ENCODE measurements at places on chromosomes 12 and 14. TPM values are rescaled to one million over a fixed set of nuclear protein-coding genes. Genes with fewer than 3 reads are reported as not detected.
A peak's percentile ranks its signal among the peaks of the same experiment; 100 is the strongest.

KLRK1 gene
- total RNA-seq: not detected

DNA sequence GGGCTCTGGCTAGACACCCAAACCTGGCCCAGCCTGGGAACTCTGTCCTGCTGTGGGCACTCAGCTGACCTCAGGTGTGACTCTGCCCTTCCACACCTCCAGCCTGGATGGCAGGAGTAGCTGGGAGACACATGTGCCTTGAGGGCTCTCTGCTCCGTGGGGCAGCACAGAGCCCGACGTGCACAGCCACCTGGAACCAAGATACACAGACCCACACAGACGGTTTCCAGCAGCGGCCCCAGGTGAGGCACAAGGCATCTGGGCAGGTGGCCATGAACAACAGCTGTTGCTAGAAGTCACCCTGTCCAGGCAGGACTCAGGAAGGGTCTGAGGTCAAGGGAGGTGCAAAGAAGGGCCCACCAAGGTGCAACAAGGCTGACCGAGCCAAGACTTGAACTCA lies 5.9 kb downstream of the DEGS2 start:
- no peak for DNase-seq

DNA sequence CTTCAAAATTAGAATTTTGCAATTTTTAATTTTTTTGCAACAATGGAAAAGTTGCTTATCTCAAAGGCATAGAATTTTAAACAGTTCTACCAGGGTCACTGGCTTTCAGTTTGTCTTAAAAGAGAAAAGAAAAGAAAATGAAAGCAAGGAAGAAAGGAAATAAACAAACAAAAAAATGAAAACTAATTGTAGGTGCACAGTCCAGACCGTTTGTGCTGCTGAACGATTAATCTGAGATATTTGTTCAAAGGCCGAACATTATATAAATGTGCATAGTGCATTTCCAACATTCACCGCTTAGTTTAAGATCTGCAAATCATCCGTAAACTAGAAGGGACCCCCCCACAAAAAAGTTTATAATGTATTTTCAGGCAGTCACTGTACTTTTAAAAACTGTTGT lies 5.5 kb upstream of the OTX2 start:
- no peak for DNase-seq

GRCh38 chr12:86950444-86950843 lies 694.3 kb upstream of the MGAT4C start:
- DNase-seq: peak; percentile 14

CEBPE gene
- not detected for total RNA-seq

DNA sequence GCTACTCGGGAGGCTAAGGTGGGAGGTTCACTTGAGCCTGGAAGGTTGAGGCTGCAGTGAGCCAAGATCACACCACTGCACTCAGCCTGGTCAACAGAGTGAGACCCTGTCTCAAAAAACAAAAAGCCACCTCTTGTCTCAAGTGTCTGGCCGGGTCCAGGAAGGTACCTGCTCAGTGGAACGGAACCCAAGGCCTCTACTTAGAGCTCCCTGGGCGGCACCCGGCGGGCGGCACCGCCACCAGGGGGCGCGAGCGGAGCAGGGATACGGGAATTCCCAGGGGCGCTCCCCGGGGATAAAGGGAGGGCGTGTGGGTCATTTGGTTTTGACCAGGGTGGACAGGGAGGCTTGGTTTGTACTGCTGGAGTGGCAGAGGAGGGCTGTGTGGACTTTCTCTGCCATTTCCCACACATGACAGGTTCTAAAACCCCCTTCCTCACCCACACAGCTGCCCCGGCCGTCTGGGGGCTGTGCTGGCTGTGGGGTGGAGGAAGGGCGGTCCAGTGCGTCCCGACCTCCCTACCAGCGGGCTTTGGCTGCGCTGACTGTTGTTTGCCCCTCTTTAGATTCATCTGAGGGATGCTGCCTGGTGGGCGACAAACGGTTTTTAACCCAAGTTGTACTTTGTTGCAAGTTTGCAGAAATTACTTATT lies 91.4 kb downstream of the SETD3 start:
- no peak for DNase-seq

HOXC6 gene
- 4.1 TPM for total RNA-seq

- no peak for DNase-seq
Measured at GRCh38 chr12:113333877-113334785, 778 bp downstream of the SLC8B1 start.

GRCh38 chr14:32332415-32333316 lies 3.6 kb downstream of the AKAP6 start:
- no peak for DNase-seq

DNA sequence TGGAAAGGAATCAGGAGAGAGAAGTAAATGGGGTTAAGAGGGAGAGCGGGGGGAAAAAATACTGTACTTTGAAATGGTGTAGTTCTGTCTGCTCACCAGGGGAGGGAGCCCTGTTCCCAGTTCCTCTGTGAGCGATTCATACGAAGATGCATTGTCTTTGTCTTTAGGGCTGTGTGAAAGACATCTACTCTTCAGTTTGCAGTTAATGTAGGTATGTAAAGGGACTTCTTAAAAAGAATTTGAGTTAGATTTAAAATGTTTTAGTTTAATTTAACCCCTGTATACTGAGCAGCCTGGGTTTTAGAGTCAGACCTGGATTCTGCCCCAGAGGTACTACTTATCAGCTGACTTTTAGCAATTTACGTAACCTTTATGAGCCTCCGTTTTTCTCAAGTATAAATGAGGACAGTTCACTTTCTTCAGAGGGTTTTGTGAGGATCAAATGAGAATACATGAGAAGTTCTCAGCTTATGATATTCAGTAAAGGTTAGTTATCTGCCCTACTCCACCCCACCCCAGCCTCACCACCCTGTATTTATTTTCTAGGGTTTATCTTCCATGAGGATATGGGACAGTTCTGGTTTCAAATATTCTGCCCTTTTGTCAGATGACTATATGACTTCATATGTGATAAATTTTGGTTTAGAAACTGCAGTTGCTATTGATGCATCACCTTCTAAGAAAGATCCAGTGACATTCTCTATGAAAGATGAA lies 82.5 kb upstream of the EVL start:
- DNase-seq: peak; percentile 83

DNA sequence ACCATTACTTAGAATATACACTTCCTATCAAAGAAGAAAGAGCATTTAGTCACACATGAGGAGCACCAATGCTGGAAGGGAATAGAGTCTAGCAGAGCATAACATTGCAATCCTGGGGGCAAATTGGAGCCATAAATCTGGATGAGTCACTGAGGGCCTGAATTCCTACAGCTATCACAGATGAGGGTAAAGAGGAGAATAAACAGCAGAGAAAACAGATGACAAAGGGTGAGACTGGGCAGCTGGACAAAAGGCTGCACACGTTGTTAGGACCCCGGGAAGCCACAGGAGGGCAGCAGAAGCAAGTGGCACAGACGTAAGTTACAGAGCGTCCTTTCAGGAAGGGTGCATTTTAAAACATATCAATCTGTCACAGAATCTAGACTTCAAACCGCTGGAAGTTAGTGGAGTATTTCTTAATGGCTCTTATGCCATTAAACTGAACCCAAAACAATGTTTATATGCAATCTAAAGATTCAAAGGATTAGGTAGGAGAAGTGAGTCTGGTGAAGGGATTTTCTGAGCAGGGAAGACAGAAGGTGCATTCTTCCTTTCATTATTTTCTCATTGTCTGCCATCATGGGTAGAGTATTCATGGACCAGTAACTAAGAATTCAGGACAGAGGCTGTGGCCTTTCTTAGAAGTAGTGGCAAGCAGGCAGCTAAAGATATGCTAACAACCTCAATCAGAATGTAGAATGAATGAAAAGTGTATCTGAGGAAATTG lies 159.8 kb upstream of the DAAM1 start:
- peak; percentile 83 for DNase-seq

- no peak for DNase-seq
Measured at GRCh38 chr14:104549536-104550339, 29.8 kb upstream of the C14orf180 start.

All from G401 (cell line).